ENCODE measurements at places on chromosomes 5 and 9. TPM values are rescaled to one million over a fixed set of nuclear protein-coding genes. Genes with fewer than 3 reads are reported as not detected.
A peak's percentile ranks its signal among the peaks of the same experiment; 100 is the strongest.

DNA sequence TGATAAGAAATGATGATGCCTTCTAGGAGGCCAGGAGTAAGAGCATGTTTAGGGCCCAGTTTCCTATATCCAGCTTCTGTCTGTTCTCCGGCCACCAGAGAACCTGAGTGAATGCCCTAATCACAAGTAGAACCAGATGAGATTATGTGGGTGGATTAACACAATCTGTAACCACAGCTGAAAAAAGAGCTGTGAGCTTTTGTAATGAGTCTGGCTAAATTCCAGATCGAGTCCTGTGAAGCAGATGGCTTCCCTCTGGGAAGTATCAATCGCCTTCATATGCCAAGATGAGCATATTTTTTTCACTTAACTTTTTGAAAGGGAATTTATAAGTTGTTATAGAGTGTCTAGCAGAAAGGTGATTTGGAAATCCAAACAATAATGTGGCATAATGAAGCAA is 99.8 kb downstream of the NNT start:
- no peak for DNase-seq

- no peak for DNase-seq
Measured at GRCh38 chr9:5978523-5978922, 36.9 kb downstream of the RANBP6 start.

GRCh38 chr5:96819806-96820205 is 12.1 kb upstream of the ERAP1 start:
- no peak for DNase-seq

- no peak for DNase-seq
Measured at GRCh38 chr9:77763566-77763965, 115.4 kb upstream of the GNA14 start.

- no peak for DNase-seq
Measured at GRCh38 chr5:107874795-107875194, 204.1 kb upstream of the EFNA5 start.

The C6 gene
- 1.6 TPM for total RNA-seq

GRCh38 chr5:180121826-180122413 is 50.4 kb upstream of the RNF130 start:
- DNase-seq: no peak

DNA sequence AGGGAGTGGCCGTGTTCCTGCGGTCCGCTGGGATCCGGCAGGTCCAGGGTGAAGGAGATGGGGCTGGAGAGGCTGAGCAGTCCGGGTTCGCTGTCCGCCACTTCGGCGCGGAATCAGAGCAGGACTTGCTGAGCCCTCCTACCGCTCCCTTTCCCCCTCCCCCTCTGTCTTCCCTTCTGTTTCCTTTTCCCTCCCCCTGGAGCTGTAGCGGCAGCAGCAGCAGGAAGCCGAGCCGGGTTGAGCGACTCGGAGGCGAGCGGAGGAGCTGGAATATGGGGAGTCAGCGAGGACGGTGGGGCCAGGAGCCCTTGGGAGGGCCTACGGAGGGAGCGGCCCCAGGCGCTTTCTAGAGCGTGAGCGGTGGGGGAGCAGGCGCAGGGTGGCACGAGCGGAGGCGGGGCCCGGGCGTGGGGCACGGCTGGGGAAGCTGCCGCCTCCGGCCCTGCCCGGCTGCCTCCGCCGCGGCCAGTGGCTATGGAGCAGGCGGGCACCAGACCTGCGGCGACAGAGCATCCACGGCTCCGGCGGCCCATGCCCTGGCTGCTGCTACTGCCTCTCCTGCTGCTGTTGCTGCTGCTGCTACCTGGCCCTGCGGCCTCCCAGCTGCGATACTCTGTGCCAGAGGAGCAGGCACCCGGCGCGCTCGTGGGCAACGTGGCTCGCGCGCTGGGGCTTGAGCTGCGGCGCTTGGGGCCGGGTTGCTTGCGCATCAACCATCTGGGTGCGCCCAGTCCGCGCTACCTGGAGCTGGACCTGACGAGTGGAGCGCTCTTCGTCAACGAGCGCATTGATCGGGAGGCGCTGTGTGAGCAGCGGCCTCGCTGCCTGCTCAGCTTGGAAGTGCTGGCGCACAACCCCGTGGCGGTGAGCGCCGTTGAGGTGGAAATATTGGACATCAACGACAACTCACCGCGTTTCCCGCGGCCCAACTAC is at the start of gene PCDHAC2:
Gene PCDHAC2 (plus strand): TSS at position 184 of the 933 bp plus-strand sequence. CDS start 291 bp downstream, at position 475.
- peak; percentile 15 for DNase-seq

- DNase-seq: peak; percentile 18
Measured at GRCh38 chr9:93108291-93109041, 12.4 kb downstream of the CARD19 start.

The LCN2 gene
- total RNA-seq: not detected

The SPINK13 gene
- 2.2 TPM for total RNA-seq

DNA sequence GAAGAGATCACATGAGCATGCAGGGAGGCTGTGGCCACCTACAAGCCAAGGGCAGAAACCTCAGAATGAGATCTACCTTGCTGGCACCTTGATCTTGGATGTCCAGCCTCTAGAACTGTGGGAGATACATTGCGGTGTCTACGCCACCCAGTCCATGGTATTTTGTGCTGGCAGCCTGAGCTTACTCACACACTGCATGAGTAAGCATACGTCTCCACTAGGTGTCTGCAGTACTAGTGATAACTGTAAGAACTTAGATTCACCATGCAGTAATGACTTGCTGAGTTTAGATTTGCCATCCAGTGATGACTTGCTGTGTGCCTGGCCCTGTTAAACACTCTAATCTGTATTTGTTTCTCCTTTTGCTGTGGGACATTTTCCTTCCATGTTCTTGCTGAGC is 417.7 kb downstream of the GADD45G start:
- DNase-seq: no peak

DNA sequence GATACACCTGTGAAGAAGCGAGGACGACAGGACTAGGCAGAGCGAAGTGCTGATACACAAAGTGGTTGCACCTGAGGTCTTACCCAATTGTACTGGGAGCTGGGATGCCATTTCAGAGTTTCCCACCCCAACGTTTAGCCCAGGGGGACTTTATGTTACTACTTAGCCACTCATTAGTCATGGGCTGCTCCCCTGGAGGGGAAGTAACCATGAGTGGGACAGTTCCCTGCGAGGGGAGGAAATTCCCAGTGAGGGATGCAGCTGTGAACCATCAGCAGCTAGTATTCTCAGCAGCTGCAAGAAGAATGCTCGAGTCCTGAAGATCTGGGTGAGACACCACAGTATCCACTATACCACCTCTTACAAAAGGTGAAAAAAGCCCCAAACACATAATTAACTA is 93.7 kb upstream of the ACTBL2 start:
- DNase-seq: no peak

DNA sequence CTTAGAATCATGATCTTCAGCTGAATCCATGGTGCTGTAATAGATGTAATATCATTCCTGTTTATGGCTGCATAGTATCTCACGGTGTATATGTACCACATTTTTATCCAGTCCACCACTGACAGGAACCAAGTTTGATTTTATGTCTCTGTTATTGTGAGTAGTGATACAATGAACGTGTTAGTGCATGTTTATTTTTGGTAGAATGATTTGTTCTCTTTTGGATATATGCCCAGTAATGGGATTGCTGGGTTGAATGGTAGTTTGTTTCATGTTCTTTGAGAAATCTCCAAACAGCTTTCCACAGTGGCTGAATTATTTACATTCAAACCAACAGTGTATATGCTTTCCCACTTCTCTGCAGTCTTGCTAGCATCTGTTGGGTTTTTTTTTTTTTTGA is 175.1 kb upstream of the CDH10 start:
- no peak for DNase-seq

DNA sequence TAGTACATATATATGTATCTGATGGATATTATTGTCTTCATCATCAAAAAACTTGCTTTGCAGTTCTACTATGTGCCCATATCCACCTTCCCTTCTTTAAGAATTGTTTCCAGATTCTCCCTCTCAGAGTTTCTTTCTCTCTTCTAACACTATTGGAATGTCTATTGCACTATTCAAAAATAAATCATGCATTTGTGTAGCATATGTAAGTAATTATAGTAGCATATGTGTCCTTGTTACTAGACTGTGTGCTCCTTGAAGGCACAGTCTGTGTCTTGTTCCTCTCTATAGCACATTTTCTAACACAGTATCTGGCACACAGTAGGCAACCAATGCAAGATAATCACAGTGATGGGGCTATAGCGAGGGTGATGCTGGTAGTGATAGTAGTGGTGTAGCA is 43.4 kb upstream of the TRIM32 start:
- DNase-seq: no peak

DNA sequence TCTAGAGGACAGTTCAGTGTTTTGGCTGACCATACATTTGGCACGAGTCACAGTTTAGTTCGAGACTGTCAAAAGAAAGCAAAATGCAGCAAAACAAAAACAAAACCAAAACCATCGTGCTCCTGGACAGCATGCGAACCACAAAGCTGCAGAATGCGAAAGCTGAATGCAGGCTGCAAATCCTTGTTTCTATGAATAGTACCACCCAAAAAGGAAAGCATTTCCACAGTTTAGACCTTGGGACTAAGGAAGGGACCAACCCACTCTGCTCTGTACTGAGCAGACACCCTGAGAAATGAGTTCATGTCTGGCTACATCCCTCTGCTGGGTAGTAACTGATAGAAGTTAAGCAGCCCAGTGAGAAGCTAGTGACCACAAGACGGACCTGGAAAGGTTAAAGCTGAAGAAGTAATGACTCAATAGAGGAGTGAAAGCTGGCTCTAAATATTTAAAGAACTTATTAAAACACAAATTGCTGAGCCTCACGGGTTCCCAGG is 3.9 kb downstream of the GCNT4 start:
- no peak for DNase-seq

The ABLIM3 gene
- total RNA-seq: 9.3 TPM

- DNase-seq: no peak
Measured at GRCh38 chr5:90809311-90810056, 250.9 kb downstream of the ADGRV1 start.

The PKD2L2 gene
- not detected for total RNA-seq

The SPINK4 gene
- total RNA-seq: not detected

DNA sequence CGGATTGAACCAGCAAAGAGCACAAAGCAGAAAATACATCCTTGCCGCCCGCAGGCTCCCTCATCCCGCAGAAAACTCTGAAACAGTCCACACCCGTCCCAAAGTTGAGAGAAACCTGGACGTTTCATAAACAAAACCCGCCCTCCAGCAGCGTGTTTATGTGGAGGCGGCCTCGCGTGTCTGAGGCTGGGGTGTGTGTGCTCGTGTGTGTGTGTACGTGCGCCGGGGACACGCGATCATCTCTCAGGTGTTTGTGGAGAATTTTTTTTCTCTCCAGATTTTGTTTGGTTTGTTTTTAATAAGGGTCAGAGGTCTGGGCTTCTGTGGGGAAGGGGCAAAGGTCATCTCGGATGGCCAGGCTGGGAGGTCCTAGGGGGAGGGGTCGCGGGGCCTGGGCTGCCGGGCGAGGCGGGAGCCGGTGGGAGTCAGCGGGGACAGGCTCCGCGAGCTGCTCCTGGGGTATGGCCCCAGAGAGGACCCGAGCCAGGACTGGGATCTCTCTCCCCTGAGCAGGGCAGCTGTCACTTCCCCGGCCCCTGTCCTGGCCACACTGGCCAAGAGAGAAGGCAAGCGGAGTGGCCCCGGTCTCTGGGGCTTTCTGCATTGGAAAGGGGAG is 206.4 kb downstream of the C9orf50 start:
- DNase-seq: peak; percentile 73

The C5 gene
- total RNA-seq: 6.7 TPM

- no peak for DNase-seq
Measured at GRCh38 chr9:130636648-130637020, 27.8 kb upstream of the PRDM12 start.

The BNC2 gene
- total RNA-seq: 47.9 TPM

The MGAT1 gene
- total RNA-seq: 133 TPM

Measured in ovary (tissue), 10 donors.